Fibroblast of lung (primary cell): ENCODE measurements at places on chromosomes 7 and 10. TPM values are rescaled to one million over a fixed set of nuclear protein-coding genes. Genes with fewer than 3 reads are reported as not detected.

The TACR2 gene
- 0.17 and 0.26 TPM in 2 replicates for total RNA-seq

The TMEM229A gene
- total RNA-seq, result not detected in 2 replicates

The GPRIN2 gene
- total RNA-seq, result not detected in 2 replicates

The DENND2A gene
- total RNA-seq, result 39.0 and 40.8 TPM in 2 replicates

The ZNF467 gene
- total RNA-seq, result 1.0 and 1.3 TPM in 2 replicates

The PCGF6 gene
- total RNA-seq, result 8.9 and 12.1 TPM in 2 replicates

The NKX1-2 gene
- total RNA-seq, result not detected in 2 replicates

The AGR2 gene
- total RNA-seq, result not detected in 2 replicates

The MNX1 gene
- not detected in 2 replicates for total RNA-seq

DNA sequence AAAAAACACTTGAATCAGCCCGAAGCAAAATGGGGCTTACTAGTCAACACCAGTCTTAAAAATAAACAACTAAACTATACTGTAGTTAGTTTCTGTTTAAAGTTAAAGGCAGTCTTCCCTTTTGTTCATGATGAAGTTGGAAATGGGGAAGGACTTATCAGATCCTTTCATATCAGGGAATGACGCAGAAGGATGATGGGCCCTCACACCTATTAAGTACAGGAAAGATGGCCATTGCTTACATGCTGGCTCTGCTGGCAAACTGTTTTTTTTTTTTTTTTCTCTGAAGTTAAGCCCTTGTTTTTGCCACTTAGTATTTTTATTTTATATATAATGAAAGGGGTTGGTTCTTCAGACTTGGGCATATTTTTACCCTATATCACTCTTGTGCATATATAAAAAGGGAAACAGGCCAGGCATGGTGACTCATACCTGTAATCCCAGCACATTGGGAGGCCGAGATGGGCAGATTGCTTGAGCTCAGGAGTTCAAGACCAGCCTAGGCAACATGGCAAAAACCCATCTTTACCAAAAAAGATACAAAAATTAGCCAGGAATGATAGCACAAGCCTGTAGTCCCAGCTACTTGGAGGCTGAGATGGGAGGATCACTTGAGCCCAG, 16.6 kb upstream of the NRBF2 start:
- DNase-seq, result no peak

GRCh38 chr7:22812353-22812752, 10.3 kb downstream of the TOMM7 start:
- DNase-seq, result no peak

DNA sequence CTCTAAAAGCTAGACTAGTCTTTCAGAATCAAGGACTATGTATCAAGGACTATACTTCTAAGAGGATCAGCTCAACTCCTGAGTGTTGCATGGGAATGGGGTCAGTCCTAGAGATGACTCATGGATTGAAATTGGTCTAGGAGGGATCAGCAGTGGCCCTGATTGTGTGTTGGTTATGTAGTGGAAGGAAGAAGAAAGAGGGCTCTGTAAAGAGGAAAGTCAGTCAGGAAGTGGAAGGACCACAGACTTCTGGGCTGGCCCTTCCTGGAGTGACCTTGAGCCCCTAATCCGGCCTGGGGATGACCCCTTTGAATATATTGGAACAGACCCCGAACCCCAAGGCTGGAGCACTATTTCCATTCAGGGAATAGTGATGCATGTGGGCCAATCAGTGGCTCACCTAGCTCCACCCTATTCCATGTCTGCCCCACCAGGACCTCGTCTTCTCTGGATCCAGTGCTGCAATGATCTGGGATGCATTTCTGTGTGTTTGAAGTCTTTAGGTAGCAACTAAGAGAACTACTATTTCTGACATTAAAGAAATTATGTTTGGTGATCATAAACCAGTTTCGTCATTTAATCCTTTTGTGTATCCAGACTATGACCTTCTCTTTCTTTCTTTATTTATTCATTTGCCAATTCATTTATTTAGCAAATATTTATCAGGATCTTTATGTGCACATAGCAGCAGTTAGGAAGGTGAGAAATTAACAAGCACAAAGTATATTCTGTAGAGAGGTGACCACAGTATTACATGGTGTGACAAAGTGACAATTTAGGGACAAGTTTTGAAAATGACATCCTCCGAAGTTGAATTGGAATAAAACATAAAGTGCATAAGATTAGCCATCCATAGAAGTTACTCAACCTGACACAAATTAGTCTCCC, 48.6 kb upstream of the KIF5B start:
- DNase-seq, result peak; percentile 14

GRCh38 chr10:6624392-6624791, 44.3 kb upstream of the PRKCQ start:
- DNase-seq, result peak; percentile 6

GRCh38 chr10:43707770-43708169, 59.1 kb upstream of the ZNF32 start:
- DNase-seq, result peak; percentile 75

- no peak for DNase-seq
Measured at GRCh38 chr10:124544711-124545110, 83.1 kb downstream of the LHPP start.

DNA sequence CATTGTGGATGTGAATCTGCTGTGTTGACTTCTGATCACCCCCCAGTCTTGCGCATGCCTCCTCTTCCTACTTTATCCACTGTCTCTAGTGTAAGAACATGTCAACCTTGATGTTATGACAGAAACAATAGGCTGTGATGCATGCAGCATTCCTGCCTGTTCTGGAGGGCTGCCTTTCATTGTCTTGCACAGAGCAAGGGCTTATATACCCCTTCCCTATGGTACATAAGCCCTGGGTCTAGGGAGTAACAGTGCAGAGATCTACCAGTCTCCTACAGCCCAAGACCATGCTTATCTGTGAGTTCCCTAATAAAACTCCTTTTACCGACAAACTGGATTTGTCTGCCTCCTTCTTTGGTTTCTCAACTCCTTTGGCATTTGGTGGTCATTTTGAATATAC, 177.0 kb upstream of the STK17A start:
- no peak for DNase-seq

- DNase-seq, result no peak
Measured at GRCh38 chr7:89133357-89133756, 337.8 kb upstream of the TEX47 start.

DNA sequence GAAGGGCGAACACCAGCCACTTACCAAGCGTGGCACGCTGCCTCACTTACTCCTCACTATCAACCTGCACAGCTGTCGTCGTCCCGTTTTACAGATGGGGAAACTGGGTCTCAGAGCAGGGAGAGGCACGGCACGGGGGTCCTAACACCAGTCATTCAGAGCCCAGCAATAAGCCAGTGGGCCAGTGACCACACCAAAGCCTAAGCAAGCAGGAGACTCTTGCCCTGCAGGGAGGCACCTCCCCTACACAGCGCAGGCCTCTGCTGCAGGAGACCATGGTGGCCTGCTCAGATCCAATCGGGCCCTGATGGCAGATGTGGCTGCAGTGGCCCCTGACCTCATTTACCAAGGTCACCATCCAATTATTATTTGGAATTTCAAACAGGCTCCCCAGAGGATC, 4.8 kb downstream of the SLIT1 start:
- no peak for DNase-seq

DNA sequence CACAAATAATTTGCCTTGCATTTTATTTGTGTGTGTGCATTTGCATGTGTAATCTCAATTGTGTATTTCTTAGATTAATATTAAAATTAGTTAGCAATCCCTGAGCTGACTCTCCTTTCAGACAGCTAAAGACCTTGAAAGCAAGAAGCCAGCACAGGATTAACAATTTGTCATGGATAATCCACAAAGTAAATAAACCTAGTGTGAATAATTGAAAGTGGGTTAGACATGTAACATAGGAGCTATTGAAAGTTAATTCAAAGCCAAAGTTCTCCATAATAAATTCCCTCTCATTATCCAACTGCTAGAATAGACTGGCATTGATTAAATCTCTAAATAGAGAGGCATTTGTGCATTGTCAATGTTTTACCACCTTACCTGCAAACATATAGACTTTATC, 326.1 kb downstream of the PLXDC2 start:
- DNase-seq, result no peak

- peak; percentile 90 for DNase-seq
Measured at GRCh38 chr10:30445711-30446110, 11.7 kb downstream of the MAP3K8 start.

DNA sequence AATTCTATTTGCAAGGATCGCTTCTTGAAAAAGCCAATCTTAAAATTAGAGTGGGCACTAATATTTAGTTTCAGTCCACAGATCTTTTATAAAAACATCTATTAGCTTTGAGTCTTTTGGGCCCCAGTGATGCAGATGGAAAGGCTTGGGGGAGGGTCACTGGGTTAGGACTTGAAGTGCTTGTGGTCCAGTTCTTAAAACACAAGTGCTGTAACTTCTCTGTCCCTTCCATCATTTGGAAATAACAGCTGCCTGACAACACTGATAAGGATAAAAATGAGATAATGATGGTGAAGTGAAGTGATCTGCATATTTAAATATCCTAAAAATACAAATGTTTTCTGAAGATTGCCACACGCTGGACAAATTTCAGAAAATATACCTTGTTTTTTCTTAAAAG, 37.1 kb upstream of the ZRANB1 start:
- peak; percentile 5 for DNase-seq

DNA sequence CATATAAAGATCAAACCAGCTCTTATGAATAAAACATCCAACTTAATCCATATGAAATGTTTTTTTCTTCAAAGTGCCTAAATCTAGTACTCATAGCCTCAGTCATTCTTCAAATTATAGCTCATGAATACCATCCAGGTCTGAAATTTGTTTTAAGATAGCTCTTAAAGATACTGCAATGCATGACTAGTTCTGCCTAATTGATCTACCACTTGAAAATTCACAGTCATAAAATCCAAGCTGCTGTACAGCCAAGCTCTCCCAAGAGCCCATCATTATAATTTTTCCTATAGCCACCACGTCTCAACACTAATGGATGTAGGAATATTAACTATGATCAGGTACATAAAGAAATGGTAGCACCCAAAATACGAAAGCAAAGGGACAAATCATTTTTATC, 87.9 kb upstream of the RNF148 start:
- no peak for DNase-seq

DNA sequence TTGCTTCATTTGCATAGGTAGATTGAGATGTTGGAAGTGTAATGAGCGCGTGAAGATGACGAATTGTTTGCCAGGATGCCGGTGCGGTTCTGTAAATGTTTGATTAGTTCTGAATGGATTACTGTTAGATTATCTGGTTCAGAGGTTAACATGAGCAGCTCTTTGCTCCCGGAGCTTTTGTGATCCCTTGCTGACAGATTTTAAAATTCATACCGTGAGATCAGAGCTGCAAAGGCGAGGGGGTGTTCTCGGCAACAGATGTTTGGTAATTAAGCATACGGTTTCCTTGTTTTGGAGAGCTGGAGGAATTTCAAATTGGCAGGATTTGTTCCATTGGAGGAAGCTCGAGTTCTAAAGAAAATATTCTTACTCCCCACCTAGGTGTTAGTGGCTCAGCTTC, 237.8 kb upstream of the GPR26 start:
- DNase-seq, result no peak

DNA sequence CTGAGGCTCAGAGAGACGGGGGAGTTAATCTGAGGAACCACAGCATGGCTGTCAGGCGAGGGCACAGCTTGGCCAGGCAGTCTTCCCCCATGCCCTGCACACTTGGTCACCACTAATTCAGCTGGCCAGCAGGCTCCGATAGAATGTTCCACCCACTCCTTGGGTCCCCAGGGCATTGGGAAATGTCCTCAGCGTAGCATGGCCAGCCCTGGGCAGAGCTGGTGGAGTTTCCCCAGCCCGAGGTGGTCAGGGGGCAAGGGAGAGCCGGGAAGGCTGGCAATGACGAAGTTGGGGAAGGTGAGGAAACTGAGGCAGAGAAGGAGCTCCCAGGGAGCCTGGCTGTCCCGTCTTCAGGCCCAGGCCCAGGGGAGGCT, 12.1 kb upstream of the GRIFIN start:
- DNase-seq, result no peak

- no peak for DNase-seq
Measured at GRCh38 chr7:40784176-40784575, 649.4 kb downstream of the SUGCT start.

- no peak for DNase-seq
Measured at GRCh38 chr10:34585422-34586112, 229.5 kb downstream of the PARD3 start.

DNA sequence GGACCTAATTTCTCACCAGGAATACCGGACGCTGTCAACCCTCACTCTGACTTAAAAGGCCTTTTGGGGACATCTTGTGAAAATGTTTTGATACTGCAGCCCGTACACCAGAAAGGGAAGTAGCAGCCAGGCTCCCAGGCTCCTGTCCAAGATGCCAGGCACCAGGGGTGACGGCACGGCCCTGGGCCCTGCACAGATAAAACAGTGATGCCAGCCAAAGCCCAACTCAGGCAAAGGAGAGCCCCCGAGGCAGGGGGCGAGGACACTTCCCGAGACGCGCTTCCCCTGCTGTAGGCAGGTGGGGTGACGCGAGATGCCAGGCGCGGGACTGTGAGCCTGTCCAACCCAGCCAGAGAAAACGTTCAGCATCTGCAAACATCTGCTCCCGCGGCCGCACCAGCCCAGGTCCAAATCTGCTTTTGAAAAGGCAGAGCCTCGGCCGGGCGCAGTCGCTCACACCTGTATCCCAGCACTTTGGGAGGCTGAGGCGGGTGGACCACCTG, 15.7 kb downstream of the ZFAND2A start:
- peak; percentile 20 for DNase-seq

DNA sequence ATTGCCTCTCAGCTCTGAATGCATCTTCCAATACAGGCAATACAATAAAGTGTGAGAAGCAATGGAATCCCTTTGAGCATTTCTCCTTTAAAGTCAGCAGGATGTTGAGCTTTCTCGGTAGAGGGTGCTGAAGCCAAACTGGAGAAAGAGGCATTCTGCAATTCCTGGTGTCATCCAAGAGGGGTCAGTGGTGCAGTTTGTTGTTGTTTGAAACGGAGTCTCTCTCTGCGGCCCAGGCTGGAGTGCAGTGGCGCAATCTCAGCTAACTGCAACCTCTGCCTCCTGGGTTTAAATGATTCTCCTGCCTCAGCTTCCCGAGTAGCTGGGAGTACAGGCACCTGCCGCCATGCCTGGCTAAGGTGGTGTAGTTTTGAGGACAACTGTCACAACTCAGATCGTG, 486.5 kb downstream of the CALN1 start:
- no peak for DNase-seq

GRCh38 chr10:33111488-33112051, 153.5 kb upstream of the ITGB1 start:
- DNase-seq, result no peak

DNA sequence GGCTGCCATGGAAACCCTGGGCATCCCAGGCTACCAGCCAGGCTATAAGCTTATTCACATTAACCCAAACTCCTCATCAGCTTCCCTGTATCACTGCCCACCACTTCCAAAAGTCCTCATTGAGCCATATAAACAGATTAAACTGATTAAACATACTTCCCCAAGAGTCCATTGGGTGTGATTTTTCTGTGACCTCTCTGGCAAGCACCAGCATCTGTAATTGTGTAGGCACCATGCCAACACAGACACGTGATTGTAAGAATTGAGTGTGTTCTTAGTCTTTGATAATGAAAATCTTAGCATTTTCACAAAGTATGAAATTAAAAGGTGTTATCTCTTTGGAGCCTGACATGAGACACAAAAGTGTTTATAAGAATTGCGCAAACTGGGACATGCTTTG, 679.3 kb downstream of the TYW1 start:
- no peak for DNase-seq

GRCh38 chr7:88566162-88566729, 193.3 kb upstream of the ZNF804B start:
- no peak for DNase-seq
